ENCODE measurements at places on chromosomes 7 and 10. TPM values are rescaled to one million over a fixed set of nuclear protein-coding genes. Genes with fewer than 3 reads are reported as not detected.
A peak's percentile ranks its signal among the peaks of the same experiment; 100 is the strongest.

- DNase-seq, result no peak
Observed at GRCh38 chr10:8404721-8405120, 350.2 kb downstream of the GATA3 start.

DNA sequence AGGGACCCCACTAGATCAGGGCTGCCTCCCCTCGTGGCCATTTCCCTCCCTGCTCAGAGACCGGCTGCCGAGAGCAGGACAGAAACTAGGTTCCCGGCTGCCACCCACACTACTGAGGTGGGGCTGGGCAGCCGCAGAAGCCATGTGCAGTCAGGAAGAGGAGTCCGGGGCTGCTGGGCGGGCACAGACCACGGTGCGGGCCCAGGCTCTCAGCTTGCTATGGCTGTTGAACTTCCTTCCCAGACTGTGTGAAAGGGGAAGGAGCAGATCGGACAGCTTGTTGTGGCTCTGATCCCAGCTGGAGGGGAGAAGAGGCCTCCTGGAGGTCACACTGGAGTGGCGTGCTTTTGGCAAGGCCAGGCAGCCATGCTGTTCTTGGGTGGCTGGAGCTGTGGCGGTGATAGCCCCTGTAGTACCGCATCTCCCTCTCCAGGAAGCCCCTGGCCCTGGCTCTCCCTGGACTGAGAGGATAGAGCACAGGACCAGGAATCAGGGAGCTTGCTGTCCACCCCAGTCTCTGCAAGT is 56.8 kb downstream of the HK1 start:
- DNase-seq, result no peak

Gene WIPF3
- 0.03 TPM for polyA plus RNA-seq

DNA sequence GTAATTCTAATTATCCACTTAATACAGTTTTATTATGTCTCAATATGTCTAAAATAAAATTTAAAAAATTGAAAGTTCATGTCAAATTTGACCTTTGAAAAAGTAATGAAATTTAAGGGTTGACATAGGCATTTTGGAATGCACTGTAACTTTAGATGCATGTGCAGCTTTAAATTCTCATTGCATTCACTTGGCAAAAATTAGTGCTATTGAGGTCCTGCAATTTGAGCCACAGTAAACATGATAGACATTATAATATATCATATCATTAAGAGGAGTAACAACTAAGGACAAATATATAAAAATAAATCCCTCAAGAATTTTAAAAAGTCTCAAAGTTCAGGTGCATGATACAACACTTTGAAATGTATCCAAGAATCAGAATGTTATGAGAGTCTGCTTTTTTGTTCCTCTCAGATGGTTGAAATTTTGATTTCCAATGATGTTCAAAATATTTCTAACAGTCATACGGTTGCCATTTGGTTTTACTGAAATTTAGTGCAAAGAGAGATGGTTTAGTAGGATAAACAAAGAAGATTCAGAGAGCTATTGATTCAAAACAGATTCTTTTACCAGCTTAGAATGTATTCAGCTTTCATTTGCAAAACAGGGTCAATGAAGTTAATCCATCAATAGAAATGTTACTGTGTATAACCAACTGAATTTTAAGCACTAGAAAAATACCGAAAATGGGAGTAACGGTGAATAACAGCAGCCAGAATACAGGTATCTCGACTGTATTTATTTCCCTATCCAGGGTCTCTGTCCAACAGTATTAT is 71.8 kb downstream of the SEMA3A start:
- DNase-seq, result no peak

DNA sequence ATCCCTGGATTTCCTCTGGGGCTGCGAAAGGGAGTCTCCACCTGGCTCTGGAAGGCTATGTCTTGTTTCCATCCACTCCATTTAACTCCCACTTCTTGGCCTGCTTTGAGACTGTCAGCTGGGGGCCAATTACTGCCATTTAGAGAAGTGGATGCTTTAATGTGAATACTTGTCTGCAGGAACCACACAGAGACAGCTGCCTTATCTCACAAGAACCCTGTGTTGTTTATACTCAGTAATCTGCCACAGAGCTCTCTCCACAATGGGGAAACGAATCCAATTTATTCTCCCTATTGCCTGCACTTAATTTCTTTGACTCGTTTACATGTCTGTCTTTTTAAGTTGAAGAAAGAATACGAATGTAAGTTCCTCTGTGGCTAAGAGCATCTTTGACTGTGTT is 787.0 kb upstream of the C7orf33 start:
- DNase-seq, result no peak

Gene PMPCB
- 94.2 TPM for polyA plus RNA-seq

GRCh38 chr10:66550351-66550750 is 375.5 kb upstream of the LRRTM3 start:
- no peak for DNase-seq

- DNase-seq, result no peak
Observed at GRCh38 chr7:12089951-12090756, 120.9 kb upstream of the TMEM106B start.

DNA sequence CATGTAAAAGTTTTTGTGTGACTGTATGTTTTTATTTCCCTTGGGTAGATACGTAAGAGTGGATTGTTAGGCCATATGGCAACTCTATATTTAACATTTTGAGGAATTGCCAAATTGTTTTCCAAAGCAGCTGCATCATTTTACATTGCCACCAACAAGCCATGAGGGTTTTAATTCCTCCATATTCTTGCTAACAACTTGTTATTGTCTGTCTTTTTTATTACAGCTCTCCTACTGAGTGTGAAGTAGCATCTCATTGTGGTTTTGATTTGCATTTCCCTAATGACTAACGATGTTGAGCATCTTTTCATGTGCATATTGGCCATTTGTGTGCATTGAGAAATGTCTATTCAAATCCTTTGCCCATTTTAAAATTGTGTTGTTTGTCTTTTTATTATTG is 94.9 kb downstream of the CARD11 start:
- DNase-seq, result no peak

GRCh38 chr10:110118891-110119621 is 88.3 kb upstream of the MXI1 start:
- no peak for DNase-seq

Gene GNG11
- not detected for polyA plus RNA-seq

Gene LARP4B
- polyA plus RNA-seq, result 29.4 TPM

Gene KIF5B
- 34.3 TPM for polyA plus RNA-seq

DNA sequence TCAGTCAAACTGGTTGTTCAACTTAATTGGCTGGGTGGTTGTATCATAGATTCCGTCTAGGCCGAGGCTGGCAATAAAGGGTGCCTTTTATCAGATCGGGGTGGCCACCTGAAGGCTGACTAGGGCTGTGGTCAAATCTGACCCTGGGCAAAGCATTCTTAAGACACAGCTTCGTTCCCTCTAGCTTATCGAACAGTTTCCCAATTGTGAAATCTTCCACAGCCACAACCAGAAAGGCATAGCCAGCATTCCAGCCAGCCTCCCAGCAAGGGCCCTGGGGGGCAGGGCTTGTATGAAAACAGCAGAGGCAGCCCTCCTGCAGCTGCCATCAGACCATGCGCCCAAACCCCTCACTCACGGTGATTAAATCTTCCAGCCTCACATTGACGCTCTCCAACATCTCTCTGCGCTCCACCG is 42.5 kb upstream of the TMEM213 start:
- DNase-seq, result peak; percentile 14

Gene KEL
- polyA plus RNA-seq, result 0.09 TPM

Gene SEMA4G
- 236 TPM for polyA plus RNA-seq

DNA sequence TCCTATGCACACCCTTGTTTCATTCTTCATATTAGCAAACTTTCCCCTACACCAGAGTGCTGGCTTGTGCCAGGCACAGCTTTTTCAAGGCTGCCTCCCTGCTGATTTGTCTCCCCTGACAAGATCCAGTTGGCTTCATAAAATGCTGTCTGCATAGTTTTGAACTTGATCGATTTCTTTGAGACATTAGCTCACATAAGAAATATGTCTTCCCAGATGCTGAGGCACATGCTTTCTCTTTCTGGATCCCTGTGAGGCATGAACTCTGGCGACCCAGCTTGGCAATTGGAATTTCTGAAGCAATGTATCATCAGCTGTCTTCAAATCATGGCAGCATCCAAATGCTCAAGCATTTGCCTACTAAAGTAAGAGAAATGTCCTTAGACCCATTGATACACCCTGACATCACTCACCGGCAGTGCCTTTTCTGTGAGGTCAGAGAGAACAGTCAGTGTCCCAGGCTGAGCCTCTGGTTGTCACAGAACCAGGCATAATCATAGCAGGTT is 616.4 kb upstream of the GHITM start:
- DNase-seq, result no peak

DNA sequence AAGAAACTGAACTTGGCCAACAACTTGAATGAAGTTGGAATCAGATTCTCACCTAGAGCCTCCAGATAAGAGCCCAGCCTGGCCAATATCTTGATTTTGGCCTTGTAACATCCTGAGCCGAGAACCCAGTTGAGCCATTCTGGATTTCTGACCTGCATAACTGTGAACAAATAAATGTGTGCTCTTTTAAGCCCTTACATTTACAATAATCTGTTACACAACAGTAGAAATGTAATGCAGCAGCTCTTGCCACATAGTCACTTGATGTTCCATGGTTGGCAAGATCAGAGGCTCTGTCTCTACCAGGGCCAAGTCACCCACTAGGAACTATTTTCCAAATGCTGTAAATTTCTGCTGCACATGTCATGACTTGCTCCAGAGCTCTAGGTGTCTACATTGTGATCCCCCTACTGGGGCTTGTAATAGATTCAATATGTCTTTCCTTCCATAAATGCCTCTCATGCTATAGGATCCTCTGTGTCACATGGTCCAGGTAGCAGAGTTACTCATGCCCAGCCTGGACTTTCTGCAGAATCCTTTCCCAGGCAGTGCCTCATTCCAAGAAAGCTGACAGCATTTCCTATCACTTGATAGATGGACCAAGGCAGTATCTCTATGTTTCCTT is 11.4 kb upstream of the RBM20 start:
- no peak for DNase-seq

Gene ACTL6B
- polyA plus RNA-seq, result not detected

DNA sequence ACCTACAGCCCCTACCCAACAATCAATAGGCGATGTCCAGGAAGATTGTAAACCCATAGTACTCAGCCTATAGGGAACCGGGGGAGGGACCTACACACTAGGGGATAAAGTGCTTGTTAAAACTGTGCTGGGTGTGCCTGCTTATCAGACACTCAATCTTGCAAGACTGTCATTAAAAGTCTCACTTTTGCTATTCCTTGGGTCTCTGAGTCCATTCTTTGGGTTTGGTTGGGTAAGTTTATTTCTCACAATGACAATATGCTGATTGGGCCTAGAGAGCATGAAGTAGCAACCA is 45.6 kb downstream of the PTPRE start:
- no peak for DNase-seq

Gene CADPS2
- polyA plus RNA-seq, result 17.6 TPM

DNA sequence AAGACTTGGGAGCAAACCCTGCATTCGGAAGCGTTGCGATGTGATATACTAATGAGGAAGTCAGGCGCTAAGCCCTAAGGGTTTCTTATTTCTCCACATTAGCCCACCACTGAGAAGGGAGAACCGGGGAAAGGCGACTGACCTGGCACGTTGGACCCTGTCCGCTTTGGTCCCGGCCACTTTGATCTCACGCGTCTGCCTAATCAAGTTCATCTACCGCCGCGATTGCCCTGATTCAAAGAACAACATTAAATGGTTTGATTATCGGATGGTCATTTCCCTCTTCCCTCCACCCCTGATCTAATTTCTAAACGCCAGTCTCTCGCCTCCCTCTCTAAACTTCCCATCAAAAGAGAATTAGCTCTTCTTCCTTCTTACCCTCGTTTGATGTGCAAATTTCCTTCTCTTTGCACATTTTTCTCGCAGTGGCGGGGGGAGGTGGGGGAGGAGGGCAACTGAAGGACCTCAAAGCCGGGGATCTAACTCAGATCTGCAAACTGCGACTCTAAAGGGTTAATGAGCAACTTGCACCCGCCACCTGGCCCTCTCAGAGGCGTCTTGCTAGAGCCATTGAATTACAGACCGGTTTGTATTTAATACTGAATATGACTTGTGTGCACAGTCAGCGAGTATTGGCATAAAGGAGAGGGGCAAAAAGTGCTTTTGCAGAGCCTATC is 687 bp upstream of the DKK1 start:
- DNase-seq, result peak; percentile 52

- peak; percentile 30 for DNase-seq
Observed at GRCh38 chr7:23268746-23269145, 22.2 kb downstream of the GPNMB start.

Gene CALN1
- 0.01 TPM for polyA plus RNA-seq
